Naive thymus-derived CD8-positive, alpha-beta T cell (primary cell): ENCODE measurements at places on chromosomes 7 and 10. TPM values are rescaled to one million over a fixed set of nuclear protein-coding genes. Genes with fewer than 3 reads are reported as not detected.

DNA sequence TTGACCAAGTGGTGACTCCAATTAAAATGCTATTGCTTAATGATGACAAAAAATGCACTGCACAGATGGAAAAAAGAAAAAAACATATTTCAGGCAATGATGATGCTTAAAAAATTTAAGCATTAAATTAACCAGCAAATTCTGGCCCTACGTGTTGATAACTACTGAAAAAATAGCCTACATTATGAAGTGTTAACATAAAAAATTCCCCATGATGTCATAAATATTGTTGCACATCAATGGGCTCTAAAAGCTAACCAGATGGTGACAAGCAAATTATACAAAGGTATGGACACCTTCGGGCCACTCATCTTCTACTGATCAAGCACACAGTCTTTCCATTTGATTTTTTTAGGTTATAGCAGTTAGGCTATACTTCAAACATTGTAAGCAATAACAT, 267.4 kb downstream of the PARD3 start:
- DNase-seq = no peak

- peak; percentile 18 for DNase-seq
These were observed 734 bp downstream of the ABCB4 start for GRCh38 chr7:87474533-87475358.

The IKZF1 gene
- total RNA-seq = 416 TPM

The KAZALD1 gene
- total RNA-seq = not detected

The GPR85 gene
- total RNA-seq = not detected

The OR2A1 gene
- not detected for total RNA-seq
